ENCODE measurements at places on chromosomes 5 and 9.

GRCh38 chr9:137515338-137515724 lies 34.9 kb downstream of the PNPLA7 start:
- DNase-seq, result no peak

DNA sequence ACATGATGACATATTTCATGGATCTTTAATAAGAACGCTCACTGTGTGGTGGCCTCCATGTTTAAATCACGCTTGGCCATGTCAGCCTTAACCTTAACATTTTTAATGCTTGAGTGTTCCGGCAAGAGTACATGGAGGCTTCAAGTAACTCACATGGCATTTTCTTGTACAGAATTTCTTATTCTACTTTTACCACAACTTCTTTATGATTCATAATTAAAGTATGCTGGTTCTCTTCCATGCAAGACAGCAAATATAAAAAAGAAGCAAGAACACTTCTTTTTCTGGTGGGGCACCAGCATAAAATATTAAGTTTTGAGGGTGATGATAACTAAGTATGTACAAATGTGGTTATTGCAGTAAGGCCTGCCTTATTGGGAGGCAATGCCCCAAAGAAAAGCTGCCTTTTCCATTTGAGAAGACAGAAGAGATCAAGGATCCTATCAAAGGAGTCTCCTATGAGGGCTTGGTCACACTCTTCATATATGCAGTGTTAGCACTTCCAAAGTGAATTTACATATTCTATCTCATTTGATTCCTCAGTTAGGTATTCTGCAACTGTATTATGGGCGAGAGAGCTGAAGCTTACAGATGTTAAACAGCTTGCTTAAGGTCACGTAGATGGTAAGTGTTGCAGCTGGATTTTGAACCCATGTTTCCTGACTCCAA lies 382.7 kb upstream of the MEF2C start:
- DNase-seq, result no peak

- DNase-seq, result no peak
Measured at GRCh38 chr9:135230817-135231520, 143.5 kb downstream of the OLFM1 start.

DNA sequence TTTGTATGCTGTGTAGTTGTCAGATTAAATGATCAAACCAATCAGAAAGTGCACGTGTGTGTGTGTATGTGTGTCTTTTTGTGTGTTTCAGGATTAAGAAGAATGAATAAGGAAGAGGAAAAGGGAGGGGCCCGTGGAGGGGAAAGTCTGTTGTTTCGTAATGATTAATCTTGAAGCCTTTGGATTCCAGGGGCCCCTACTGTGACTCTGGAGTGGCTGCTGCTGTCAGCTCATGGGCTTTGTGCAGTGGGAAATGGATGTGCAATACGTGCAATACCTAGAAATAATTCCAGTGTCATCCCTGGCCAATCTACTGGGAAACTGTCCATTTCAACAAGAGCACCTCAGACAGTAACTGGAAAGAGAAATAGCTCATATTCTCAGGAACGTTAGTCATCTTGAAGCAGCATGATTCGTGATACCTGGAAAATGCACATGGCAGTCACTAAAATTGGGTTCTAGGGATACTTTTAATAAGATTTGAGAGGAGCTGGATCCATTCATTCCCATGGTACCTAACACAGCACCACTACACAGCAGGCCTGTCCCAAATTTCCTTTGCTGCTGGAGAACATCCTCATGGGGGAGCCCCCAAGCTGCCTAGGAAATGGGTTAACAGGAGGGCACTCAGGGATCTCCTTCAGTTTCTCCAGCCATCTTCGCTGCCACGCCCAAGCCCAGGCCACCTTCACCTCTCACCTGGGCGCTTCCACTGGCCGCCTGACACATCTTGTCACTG lies 186.3 kb downstream of the NR3C1 start:
- no peak for DNase-seq

- DNase-seq, result no peak
Measured at GRCh38 chr5:61966997-61967396, 339.0 kb upstream of the KIF2A start.

Measured in stimulated activated CD4-positive, alpha-beta T cell treated with anti-CD3 and anti-CD28 coated beads, Interleukin-15, amount 100 ng/mL, for 1 hour (primary cell).